Stimulated activated CD8-positive, alpha-beta memory T cell treated with anti-CD3 and anti-CD28 coated beads, Interleukin-2, amount 100 ng/mL, for 1 hour (primary cell): ENCODE measurements at places on chromosomes 3 and 15.

DNA sequence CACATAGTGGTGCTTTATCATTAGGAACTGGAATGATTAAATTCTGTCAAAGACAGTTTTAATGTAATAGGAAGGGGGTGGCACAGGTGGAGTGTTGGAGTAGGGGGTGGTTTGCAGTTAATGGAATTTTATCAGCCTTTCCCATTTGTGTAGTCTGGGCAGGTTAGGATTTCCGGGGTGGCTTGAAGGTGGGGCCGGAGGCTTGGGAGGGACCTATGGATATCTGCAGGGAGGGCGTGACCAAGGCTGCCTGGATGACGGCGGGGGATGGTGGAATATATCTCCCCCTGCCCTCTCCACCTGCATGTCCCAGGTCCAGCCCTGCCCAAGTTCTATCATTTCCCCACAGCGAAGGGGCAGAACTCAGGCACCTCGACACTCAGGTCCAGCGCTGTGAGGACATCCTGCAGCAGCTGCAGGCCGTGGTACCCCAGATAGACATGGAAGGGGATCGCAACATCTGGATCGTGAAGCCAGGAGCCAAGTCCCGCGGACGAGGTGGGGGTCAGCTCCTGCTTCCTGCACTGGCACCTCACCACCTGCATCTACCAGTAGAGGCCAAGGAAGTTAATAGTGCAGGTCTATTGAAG is 15.5 kb downstream of the TTLL3 start:
- DNase-seq = no peak

DNA sequence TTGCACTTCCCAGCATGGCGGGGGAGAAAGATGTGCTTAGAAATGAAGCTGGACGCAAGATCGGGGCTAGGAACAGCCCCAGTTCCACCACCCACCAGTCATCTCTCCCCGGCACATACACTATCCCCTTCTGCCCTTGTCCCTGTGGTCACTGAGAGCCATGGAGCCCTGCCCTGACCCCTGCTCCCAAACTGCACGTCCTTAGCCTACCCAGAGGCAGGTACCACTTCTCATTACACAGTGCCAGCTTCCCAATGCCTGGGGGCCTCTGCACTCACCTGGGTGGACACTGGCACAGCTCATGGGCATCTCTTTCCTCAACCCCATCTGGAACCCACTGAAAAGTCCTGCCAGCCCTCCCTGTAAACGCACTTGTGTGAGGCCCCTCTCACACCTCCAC is 139.3 kb upstream of the PRR20G start:
- no peak for DNase-seq

DNA sequence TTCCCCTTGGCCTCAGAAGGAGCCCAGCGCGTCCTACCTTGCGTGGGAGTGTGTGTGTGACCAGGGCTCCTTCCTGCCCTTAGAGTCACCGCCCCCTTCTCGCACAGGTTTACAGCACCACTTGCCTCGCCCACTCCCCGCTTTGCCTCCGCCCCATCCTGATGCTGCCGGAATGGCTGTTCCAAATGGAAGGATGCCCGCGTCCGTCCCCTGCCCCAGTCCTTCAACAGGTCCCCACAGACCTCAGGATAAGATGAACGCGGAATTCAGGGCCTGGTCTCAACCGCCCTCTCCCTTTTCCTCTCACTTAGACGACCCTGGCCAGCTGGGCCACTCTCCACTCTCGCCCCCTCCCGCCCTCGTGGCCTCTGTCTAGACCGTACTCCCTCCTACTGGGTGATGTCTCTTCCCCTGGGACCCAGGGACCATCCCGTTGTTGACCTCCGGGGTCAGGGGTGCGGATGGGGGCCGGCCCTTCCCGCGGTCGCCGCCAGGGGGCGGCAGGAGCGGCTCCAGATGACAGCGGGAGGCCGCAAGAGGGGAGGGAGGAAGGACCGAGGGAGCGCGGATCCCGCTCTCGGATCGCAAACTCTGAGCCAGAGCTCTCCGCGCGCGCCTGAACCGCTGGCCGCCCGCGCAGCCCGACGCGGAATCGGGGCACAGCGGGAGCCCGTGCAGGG is at the start of gene THSD4:
THSD4 (plus strand) TSS at position 585 of the 680 bp plus-strand sequence.
- DNase-seq = no peak

- no peak for DNase-seq
Measured at GRCh38 chr15:80159811-80160569, 7.2 kb downstream of the FAH start.

- no peak for DNase-seq
Measured at GRCh38 chr15:76823890-76824289, 81.2 kb downstream of the SCAPER start.

GRCh38 chr3:65597952-65598413 is 440.7 kb downstream of the MAGI1 start:
- DNase-seq = no peak

DNA sequence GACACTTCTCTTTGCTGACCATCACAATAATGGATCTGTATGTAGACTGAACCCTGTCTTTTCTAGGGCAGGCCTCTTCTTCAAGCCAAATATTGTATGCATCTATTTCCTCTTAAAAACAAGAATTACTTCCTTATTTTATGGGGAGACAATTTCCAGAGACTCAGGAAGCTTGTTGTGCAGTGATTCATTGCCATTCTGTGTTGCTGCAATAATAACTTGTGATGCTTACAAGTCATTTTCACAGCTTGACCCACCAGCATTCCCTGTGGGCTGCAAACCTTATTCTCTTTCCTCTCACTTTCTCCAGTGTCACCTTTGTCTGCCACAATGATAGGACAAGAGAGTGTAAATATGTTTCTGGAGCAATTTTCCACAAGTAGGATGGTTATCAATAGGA is 276.7 kb upstream of the SGO1 start:
- no peak for DNase-seq

DNA sequence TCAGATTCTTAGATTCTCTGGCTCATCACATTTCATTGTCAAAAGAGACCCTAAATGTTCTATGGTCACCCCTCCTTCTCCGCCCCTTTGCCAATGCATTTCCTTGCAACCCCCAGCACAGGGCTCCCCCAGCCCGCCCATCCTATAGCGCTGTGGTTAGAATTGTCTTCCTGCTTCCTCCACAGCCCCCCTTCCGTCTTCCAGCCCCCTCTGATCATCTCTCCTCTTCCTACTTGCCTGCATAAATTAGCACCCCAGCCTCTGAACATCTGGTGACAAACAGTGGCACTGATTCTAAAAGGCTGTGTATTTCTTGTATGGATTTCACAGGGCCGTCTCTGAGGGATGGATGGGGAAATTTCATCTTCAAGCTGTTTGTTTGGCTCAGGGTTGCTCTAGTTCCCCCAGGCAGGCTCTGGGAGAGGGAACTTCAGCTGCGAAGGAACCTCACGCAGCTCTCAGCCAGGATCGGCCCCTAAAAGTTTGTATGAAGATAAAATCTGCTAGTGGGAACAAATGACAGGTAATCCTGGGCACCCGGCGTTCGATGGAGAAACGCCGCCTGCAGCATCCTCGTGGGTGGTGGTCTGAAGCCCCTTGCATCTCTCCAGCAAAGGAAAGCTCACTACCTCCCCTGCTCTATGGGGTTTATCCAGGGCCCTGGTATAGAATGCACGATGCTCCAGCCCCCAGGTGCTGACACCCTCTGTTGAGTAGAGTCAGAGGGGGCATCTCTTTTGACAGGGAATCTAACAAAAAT is 83.0 kb downstream of the WNT7A start:
- no peak for DNase-seq

GRCh38 chr3:32376115-32376514 is 15.5 kb upstream of the CMTM7 start:
- no peak for DNase-seq

- no peak for DNase-seq
Measured at GRCh38 chr3:127448161-127448561, 142.4 kb downstream of the TPRA1 start.

DNA sequence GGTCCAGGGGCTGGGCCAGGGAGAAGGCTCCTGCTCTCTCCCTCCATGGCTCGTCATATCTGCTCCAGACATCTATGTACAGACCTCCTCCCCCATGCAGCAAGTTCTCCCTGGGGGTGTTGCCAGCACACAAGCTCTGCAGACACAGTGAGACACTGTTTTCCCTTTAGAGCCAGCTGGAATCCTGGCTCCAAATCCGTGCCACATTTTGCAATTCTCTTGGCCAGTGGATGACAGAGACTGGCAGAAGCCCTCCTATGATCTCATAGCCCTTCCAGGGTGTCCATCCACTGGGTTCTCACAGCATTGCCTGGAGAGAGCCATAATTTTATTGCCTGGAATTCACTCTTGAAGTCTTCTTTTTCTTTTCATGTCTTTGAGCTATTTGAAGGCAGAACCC is 203.9 kb downstream of the TLE3 start:
- DNase-seq = no peak

GRCh38 chr3:25007974-25008658 is 419.9 kb upstream of the RARB start:
- DNase-seq = no peak

- no peak for DNase-seq
Measured at GRCh38 chr3:135487261-135487660, 478.3 kb upstream of the PPP2R3A start.

DNA sequence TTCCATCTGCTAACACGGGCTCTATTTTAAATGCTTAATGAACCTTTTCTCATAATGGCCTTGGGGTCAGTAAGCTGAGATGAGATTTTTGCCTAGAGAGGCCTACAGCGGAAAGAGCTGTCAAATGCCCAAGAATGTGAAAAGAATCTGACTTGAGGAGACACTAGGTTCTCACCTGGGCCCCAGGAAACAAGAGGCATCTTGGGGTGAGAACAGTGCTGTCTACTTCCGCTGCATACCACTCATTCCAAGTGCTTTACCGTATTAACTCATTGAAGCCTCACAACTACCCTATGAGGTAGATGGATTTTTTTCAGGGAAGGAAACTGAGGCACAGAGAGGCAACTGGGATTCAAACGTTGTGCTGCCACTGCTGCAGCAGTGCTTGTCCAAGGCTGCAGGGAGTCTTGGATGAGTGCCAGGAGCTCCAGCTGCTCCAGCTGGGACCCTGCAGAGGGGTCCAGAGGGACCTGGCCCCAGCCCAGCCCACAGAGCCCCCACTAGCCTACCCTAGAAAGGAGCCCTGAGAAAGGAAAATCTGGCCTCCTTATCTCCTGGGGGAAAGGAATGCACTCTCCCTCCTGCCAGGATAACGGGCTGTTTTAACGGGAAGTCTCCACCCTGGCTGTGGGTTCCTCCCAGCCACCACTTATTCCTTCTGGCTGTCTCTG is 68.4 kb downstream of the SLC12A8 start:
- DNase-seq = no peak

- peak; percentile 69 for DNase-seq
Measured at GRCh38 chr3:45167011-45167911, 21.1 kb upstream of the CDCP1 start.
